ENCODE measurements at places on chromosomes 1 and 21. TPM values are rescaled to one million over a fixed set of nuclear protein-coding genes. Genes with fewer than 3 reads are reported as not detected.

ATF6 gene
- 14.2 TPM for polyA plus RNA-seq

S100A2 gene
- polyA plus RNA-seq: 1.5 TPM

LDLRAD1 gene
- not detected for polyA plus RNA-seq

C1orf74 gene
- polyA plus RNA-seq: 4.3 TPM

IFI16 gene
- polyA plus RNA-seq: 6.5 TPM

B3GALT2 gene
- polyA plus RNA-seq: 2.3 TPM

PRRX1 gene
- 2.5 TPM for polyA plus RNA-seq

VANGL1 gene
- polyA plus RNA-seq: 10.8 TPM

TRMT1L gene
- polyA plus RNA-seq: 9.3 TPM

ETV3L gene
- not detected for polyA plus RNA-seq

UTS2 gene
- polyA plus RNA-seq: not detected

DMRTA2 gene
- 19.7 TPM for polyA plus RNA-seq

IGSF5 gene
- polyA plus RNA-seq: 0.53 TPM

DRAXIN gene
- 15.1 TPM for polyA plus RNA-seq

ITGB2 gene
- polyA plus RNA-seq: 11.3 TPM

HSD3B1 gene
- not detected for polyA plus RNA-seq

GJA8 gene
- not detected for polyA plus RNA-seq

TTC39A gene
- 4.8 TPM for polyA plus RNA-seq

IQGAP3 gene
- 16.6 TPM for polyA plus RNA-seq

SLC22A15 gene
- polyA plus RNA-seq: 2.8 TPM

HTR6 gene
- 0.48 TPM for polyA plus RNA-seq

Data from brain (organoid and tissue), 16 donors.